ENCODE measurements at places on chromosomes 6 and 20. TPM values are rescaled to one million over a fixed set of nuclear protein-coding genes. Genes with fewer than 3 reads are reported as not detected.

DNA sequence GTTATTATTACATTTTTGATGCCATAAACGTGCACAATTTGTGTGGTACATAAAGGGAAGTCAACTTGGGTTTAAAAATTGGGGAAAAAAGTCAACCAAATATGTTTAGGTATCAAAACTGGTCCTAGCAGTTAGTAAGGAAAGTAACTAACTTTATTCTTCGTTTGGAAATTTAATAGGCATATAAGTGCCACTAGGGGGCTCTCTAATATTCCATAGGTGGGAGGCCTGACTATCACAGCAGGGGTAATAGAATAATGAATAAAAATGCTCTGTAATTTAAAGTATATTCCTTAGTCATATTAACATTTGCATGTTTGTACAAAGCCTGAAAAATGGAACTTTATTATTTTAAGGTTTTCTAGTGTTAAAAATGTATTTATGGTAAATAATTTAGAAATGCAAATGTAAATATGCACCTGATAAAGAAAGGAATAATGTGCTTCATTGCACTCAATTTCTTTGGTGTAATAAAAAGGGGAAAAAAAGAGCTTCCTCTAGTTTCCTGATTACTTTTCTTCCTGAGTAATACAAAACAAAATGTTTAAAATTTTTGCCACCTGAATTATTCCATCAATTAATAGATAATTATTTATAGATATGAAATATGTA is 125.7 kb upstream of the HDAC2 start:
- no peak for DNase-seq

- DNase-seq: no peak
Observed at GRCh38 chr6:21935561-21936028, 342.0 kb downstream of the SOX4 start.

DNA sequence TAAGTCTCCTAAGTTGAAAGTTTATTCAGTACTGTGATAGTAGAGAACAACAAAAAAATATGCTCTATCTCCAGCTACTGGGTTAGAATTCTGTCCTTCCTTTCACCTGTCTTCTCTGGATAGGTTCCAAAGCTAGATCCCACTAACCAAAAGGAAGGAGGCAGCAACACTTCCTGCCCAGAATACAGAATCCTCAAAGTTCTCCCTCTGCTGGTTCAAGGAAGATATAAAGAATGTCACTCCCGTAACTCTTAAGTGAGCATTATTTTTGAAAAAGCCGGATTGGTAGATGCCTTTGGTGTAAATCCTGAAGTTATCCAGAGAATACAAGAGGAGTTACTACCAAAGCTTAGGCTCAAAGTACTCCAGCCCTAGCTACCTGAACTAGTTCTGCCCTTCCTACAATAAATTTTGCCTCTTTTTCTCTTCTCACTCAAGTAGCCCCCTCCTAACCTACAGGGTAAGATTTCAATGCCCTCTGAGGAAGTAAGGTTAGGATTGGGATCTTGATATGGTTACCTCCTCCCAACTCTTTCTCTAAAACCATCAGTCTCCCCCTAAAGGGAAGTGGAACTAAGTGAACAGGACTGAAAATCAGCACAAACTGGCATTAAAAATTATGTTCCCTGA is 26.0 kb upstream of the CRIP3 start:
- DNase-seq: no peak

DNA sequence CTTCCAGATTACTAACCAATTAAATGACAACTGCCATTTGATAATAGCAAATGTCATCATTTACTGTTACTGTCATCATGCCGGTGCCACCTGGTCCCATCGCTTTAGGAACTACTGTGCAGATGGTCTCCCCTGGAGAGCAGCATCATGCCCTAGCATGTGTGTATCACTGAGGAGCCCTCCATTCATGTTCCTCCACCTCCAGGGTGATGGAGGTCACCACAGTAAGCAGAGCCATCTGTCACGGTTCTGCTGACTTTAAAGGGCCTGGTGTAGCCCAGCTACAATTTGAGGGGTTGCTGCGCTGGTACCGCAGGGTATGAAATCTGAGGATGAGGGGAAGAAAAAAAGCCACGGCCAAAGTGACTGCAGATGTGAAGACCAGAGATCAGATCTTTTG is 118.8 kb upstream of the KCNK16 start:
- DNase-seq: no peak

GRCh38 chr20:36344517-36345132 is 38.5 kb downstream of the DLGAP4 start:
- no peak for DNase-seq

DNA sequence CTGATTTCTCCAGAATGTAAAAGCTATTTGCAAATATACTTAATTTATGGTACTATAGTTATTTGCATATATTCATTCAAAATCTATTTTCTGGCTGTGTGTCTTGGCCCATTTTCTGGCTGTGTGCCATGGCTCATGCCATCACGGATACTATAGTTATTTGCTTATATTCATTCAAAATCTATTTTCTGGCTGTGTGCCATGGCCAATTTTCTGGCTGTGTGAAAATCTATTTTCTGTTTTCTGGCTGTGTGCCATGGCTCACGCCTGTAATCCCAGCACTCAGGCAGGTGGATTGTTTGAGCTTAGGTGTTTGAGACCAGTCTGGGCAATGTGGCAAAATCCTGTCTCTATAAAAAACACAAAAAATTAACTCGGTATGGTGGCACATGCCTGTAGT is 28.9 kb upstream of the RIPK1 start:
- DNase-seq: no peak

GRCh38 chr6:14060971-14061370 is 56.6 kb upstream of the CD83 start:
- DNase-seq: no peak

DNA sequence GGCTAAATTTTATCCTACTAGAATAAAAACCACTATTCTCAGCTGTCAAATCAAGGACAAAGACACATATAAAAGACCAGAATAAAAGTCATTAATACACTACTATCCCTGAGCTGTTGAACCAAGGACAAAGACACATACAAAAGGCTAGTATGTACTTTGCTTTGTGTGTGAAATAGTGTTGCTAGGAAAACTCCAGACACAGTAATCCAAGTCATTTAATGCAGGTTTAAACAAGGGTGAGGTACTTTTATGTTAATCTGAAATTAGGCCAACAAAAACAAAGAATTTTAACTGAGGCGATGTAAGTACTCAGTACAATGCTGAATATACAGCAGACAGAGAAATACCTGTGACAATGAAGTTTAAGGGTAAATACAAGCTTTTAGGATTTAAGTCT is 18.9 kb downstream of the GCLC start:
- no peak for DNase-seq

DNA sequence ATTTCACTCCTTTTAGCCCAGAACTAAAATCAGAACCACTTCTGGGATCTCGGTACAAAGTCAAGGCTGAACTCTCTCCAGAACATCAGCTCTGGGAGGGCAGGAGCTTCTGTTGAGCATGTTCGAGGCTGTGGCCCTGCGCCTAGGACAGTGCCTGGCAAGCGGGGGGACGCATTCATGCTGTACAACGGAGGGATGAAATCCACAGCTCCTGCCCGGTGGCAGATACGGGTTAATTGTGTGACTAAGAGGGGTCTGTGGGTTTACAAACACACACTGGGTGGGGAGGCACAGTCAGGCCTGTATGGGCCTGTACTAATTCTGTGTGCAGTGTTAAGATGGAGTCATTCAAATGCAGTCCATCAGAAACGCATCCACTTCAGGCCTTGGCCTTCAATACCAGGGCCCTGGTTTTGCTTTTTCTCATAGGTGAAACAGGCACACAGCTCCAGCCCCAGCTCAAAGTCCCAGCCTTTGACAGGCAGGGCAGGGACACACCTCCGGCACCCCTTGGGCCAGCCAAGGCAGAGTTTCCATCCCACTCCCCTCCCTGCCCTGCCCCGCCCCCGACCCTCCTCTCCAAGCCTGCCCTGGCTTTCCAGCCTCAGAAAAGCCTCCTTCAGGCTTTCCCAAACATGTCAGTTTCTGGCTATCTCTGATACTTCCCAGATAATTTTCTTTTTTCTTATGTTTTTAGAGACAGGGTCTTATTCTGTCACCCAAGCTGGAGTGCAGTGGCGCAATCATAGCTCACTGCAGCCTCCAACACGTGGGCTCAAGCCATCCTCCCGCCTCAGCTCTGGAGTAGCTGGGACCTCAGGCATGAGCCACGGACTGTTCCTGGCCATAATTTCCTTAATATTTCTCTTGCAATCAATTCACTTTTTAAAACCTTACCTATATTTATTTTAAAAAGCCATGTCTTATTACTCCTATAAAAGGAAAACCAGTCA is 109.8 kb downstream of the SULF2 start:
- no peak for DNase-seq

DNA sequence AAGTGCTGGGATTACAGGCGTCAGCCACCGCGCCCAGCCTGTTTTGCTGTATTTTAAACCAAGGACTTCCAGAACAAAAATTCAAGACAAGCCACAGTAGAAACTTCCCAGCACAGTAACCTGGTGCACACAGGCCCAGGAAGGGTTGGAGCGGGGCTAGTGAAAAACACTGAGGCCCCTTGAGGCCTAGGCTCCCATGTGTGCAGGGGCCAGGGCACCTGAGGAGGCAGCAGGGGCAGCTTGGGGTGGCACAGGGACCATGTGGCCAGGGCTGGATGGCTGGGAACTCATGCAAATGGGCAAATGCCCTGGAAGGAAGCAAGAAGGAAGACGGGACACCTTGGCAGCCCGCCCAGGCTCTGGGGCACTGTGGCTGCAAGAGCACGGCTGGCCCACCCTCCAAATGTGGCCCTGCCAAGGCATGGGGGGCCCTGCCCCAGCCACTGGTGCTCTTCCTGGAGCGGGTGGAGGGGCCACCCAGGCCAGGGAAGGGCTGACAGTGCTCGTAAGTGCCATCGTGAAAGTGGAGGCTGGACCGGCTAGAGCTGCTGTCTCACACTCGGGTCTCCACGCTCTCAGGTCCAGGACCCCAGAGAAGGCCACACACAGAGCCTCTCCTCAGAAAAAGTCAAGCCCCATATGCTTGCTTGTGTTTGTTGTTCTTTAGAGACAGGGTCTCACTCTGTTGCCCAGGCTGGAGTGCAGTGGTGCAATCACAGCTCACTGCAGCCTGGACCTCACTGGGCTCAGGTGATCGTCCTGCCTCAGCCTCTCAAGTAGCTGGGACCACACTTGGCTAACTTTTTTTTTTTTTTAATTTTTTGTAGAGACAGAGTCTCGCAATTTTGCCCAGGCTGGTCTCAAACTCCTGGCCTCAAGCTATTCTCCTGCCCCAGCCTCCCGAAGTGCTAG is 10.3 kb downstream of the SLC2A4RG start:
- no peak for DNase-seq

- DNase-seq: no peak
Observed at GRCh38 chr6:113642714-113643406, 214.3 kb upstream of the MARCKS start.

DNA sequence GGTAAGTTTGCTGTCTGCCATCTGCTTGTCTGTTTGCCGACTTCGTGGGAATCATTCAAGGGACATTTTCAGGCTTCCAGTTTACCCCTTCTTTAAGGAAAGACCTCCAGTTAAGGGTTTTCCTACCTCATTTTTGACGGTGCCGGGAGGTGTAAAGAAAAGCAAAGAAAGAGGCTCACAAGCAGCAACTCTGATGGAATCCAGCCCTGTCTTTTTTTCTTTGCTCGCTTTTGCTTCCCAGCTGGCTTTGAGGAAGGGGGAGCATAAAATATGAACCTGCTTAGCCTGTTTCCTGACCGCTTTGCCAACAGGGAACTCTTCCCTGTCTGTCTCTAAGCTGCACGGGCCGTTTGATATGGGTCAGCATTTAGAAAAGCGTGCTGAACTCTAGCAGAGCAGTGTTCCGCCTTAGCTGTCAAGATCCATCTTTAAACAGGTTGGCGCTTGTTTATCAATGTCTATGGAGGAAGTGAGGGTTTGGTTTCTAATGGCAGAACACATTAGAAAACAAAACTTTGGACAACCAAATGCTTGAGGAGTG is 13.8 kb downstream of the SYTL3 start:
- no peak for DNase-seq

DNA sequence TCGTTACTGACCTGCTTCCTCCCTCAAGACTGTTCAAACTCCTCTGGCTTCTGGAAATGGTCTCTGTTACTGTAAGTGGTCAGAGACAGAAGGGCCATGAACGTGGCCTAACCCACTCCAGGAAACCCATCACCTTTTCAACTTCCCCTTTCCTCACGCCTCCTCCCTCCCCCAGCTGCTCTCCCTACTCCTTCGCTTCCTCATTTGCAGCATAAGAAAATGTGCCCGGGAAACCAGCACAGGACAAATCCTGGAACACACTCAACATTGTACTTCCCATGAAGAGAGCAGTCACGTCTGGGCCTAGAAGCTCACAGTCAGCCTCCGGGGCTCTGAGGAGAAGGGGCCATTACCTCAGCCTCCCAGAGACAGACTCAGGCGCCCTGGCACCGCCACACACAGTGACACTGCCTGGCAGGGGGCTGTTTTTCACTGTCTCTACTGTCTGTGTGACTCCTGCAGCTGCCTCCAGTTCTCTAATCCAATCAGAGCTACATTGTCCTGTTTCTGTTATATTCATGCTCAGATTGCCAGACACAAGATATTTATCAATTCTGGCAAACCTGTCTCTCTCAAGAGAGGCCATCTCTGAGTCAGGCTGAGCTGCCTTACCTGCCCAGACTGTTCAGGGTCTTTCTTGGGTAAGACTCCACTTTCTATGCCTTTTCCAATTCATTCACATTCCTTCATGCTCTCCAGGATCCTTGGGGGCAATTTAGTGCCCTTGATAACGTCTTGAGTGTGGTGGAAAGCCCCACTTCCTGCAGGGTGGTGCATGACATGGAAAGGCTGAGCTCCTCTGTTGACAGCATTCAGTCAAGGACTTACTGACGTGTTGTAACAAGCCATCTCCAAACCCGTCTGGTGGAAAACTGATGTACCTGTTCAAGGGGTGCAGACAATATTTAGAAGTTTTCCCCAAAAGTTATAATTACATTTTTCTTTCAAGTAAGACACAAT is 242.2 kb downstream of the HIVEP2 start:
- no peak for DNase-seq

GRCh38 chr6:148700047-148700715 is 46.6 kb upstream of the UST start:
- DNase-seq: no peak

DNA sequence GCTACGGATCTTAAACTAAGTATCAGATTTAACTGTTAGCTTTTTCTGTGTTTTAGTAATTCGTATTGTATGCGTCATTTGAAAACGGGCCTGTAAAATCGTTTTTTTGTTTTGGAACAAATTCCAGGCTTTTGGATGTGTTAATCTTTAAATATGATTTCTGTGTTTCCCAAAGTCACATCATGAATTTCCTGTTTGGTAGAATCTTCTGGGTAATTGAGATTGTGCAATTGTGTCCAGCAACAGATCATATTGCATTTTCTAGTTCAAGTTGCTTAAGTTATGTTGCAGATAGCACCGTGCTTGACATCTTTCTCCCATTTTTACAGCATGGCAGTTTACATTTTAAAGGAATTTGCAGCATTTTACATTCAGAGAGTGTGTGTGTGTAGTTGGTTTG is 1.9 kb downstream of the MAPK14 start:
- DNase-seq: no peak

- DNase-seq: no peak
Observed at GRCh38 chr6:11110921-11111768, at the start of gene ERVFRD-1. ERVFRD-1 (minus strand) TSS chr6:11111725; CDS start chr6:11105310, 6,415 bp downstream.

The BPIFA2 gene
- total RNA-seq: not detected

The DIDO1 gene
- total RNA-seq: 36.7 TPM

The MAP1LC3A gene
- total RNA-seq: 7.5 TPM
